ENCODE measurements at places on chromosomes 3 and 15.
A peak's percentile ranks its signal among the peaks of the same experiment; 100 is the strongest.

DNA sequence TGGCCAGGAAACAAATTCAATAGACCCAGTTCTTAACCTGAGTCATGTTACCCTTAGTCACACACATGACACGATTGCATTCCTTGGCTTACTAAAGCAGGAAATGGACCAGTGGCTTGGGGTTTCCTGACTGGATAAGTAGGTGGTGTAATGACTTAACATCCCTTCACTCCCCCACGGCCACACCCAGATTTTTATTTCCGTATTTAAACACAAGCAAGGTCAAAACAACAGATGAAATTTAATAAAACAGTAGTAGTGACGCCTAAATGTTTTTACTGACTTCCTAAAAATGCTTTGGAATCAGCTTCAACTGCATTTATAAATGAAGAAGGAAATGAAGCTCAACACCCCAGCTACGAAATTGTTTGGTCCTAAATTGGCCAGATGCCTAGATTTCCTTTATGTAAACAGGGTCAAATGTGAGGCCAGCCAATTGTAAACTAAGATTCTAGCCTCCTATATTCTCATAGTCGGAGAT lies 324.3 kb downstream of the CHST2 start:
- peak; percentile 74 for DNase-seq

- peak; percentile 54 for DNase-seq
These were observed 18.1 kb upstream of the BSN start for GRCh38 chr3:49535971-49536874.

- DNase-seq: no peak
These were observed 684.6 kb upstream of the CCDC54 start for GRCh38 chr3:106692624-106693023.

- DNase-seq: peak; percentile 75
These were observed 7.8 kb upstream of the GPR171 start for GRCh38 chr3:151210676-151211381.

GRCh38 chr3:117350371-117350770 lies 640.8 kb downstream of the TUSC7 start:
- no peak for DNase-seq
